ENCODE measurements at places on chromosomes 11 and 22.
A peak's percentile ranks its signal among the peaks of the same experiment; 100 is the strongest.

DNA sequence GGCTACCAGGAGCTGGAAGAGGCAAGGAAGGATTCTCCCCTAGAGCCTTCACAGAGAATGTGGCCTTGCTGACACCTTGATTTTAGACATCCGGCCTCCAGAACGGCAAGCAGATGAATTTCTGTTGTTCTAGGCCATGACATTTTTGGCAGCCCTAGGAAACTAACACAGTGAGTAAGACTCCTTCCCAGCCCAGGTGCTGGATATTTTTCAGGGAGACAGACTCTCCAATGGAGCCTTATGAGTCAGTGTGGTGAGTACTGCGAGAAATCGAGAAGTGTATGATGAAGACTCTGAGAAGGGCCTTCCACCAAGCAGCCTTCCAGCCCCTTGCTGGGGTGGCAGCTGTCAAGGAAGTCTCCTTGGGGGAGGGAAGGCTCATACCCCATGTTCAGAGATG lies 114.4 kb downstream of the OSBP2 start:
- DNase-seq: no peak

GRCh38 chr11:15119826-15120225 lies 5.1 kb downstream of the INSC start:
- DNase-seq: no peak

DNA sequence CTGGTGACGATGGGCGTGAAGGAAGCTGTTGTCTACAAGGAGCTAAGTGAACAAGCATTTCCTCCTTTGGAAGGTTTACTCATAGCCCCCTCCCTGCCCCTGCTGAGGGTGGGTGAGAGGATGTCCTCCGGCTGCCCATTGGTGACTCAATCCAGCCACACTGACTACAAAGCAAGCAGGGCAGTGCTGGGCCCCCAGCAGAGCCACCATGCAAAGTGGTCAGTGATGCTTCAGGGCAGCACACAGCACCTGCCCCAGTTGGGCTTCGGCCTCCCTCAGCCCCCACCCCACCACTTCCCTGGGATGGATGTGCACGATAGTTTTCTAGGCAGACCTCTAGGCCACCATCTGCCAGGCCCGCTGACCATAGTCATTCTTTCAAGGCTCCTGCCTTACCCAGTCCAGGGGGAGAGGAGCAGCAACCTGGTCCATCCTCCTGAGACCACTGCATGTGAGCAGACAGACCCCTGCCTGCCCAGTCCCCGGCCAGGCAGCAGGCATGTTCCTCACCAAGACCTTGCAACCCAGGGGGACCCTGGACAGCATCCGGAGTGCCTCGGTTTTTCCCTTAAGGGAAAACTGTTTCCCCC lies 125.1 kb downstream of the BCR start:
- no peak for DNase-seq

DNA sequence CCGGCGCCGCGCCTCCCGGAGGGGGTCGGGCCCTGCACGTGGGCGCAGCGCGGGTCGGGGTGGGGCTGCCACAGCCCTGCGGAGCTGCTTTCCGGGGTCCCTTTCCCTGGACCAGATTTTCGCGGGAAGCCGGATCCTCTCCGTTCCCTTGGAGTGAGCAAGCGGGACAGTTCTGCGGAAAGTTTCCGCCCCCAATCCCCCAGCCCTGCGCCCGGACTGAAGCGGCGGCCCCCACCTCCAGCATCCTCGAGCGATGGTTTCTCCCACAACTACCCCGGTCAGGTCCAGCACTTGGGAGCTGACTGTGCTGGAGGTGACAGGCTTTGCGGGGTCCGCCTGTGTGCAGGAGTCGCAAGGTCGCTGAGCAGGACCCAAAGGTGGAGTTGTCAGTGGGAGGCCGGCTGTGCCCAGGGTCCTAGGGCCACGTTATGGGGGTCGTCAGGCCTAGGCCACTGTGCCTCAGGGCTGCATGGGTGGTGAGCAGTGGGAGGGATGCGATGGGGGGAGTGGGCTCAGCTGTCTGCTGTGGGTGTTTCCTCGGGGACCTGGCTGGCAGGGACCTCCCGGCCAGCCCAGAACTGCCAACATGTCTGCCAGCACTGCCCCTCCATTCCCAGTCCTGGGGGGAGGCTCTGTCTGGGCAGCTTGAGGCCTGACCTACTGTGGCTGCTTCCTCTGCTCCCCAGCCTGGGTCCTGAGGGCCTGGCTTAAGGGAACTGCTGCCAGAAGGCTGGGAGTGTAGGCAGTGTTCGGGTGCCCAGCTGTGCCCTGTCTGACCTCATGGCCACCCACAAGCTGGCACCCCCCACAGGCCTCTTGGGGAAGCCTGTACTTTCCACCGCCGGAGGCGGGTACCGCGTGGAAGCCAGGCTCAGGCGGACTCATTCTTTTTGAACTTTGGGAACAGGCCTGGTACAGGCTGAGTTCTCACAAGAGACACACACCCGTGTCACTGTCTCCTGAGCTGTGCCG lies 726 bp downstream of the ST3GAL4 start:
- no peak for DNase-seq

- peak; percentile 83 for DNase-seq
Measured at GRCh38 chr22:19932367-19933206, 9.0 kb upstream of the COMT start.

- DNase-seq: no peak
Measured at GRCh38 chr11:66011785-66012303, at the start of gene CST6. TSS of gene CST6 (plus strand) at chr11:66012008. CDS start at chr11:66012045, 37 bp downstream.

GRCh38 chr22:49214976-49215375 lies 612.7 kb downstream of the BRD1 start:
- no peak for DNase-seq

DNA sequence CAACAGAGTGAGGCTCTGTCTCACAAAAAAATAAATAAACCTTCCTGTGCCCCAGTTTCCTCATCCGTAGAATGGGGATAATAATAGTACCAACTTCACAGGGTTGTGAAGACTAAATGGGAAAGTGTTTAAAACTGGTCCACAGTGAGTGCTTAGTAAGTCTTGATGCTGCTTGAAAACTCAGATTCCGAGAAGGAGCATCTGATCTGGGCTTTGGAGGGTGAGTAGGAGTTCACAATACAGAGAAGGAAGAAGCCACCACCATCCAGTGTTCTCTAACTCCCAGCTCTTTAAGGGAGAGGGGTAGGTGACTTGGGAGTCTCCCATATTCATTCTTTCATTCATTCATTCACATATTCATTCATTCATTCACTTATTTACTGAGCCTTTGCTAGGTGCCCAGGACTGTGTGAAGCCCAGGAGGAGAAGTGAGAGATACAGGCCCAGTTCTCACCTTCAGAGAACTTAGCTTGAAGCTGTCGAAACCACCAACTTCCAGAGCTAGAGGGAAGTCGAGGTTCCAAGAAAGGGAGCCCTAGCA lies 17.7 kb downstream of the CYTH4 start:
- no peak for DNase-seq

- no peak for DNase-seq
Measured at GRCh38 chr11:26243426-26243825, 88.5 kb upstream of the ANO3 start.

DNA sequence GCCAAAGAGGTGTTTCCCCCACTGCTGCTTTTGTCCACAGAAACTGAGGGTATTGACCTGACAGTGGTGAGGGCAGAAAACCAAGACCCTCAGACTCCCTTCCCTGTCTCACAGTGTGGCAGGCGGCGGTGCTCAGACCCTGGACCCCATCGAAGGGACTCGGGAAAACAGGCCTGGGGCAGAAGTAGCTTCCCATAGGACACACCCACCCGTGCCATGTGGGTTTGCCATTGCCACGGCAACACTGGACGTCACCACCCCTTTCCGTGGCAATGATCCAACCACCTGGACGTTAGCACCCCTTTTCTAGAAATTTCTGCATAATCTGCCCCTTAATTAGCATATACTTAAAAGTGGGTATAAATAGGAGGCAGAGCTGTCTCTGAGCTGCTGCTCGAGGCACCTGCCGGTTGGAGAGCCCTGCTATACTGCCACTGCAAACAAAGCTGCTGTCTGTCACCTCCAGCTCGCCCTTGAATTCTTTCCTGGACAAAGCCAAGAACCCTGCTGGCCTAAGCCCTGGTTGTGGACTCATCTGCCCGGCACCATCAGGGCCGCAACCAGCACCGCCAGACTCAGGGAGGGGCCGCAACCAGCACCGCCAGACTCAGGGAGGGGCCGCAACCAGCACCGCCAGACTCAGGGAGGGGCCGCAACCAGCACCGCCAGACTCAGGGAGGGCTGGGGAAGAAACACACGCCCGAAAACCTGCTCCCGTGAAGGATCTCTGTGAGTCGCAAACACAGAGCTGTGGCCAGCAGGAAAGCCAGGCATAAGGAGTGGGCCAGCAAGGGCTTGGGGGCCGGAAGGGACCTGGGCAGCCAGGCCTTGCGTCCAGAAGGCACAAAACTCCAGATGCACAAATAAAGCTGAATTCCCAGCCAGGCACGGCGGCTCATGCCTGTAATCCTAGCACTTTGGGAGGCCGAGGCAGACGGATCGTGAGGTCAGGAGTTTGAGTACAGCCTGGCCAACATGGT lies 10.4 kb downstream of the MLC1 start:
- no peak for DNase-seq

DNA sequence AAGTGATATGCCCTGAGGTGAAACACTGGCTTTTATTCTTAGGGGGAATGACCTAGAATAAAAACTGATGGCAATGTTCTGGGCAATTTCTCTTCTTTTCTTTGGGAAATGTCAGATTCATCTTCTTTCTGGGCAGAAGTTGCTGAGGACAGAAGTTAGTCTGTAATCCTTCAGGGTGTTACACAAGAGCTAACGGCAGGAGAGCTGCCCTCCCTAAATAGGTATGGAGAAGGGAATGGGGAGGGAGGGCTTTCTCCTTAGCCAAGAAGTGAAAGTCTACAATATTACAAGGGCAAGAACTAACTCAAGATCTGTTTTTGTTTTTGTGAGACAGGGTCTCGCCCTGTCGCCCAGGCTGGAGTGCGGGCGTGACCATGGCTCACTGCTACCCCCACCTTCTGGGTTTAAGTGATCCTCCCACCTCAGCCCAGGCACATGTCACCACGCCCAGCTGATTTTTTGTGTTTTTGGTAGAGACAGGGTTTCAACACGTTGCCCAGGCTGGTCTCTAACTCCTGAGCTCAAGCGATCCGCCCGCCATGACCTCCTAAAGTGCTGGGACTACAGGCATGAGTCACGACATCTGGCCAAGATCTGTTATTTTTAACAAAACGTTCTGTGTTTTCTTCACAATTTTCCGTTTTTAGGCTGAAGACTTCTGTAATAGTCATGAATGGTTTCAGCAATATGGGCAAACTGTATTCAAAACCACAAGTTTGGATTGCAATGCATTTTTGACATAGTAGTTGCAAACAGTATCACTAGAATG lies 7.2 kb downstream of the PIWIL4 start:
- DNase-seq: no peak

GRCh38 chr22:38513063-38513462 lies 7.0 kb upstream of the DDX17 start:
- no peak for DNase-seq

DNA sequence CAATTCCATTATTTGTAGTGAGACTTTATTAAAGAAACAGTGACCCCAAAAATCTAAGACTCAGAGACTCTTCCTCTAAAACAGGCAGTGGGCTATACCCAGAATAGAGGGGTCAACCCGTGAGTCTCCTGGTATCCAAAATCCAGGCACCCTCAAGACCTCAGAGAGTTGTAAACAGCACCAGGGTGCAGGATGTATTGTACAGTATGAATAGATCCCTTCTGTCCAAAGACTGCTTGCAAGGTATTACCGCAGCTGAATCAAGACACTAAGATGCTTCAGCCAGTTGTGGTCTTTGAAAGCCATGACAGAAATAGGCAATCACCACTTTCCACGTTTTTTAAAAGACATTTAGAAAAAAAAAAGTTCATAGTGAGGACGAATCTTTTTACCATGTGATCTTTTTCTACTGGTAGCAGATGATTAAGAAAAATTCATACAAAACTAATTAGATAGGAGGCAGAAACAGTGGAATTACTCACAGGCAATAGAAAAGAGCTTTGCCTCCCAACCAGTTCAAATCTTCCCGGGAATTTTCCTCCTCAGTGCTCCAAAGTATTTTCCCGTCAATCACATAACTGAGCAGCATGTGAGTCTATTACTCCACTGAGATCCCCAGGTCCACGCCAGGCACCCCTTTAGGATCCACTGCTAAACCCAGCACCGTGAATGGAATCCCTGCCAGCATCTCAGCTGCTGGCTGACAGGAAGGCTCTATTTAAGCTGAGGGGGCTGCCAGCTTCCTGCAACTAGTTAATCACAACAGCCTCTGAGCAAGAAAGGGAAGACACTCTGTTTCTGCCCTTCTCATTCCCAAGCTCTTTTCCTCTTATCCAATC lies 113.1 kb downstream of the ETS1 start:
- no peak for DNase-seq

- DNase-seq: no peak
Measured at GRCh38 chr11:95147364-95147905, 57.8 kb downstream of the ENDOD1 start.

- no peak for DNase-seq
Measured at GRCh38 chr11:10529279-10529678, 11.7 kb downstream of the RNF141 start.

- no peak for DNase-seq
Measured at GRCh38 chr22:19046719-19047609, 75.2 kb downstream of the DGCR2 start.

GRCh38 chr11:37710031-37710430 lies 1112.0 kb upstream of the RAG2 start:
- no peak for DNase-seq

- no peak for DNase-seq
Measured at GRCh38 chr11:13073119-13073981, 64.2 kb downstream of the RASSF10 start.

GRCh38 chr11:128448981-128449713 lies 138.2 kb downstream of the ETS1 start:
- DNase-seq: no peak

GRCh38 chr11:70742553-70743291 lies 344.4 kb downstream of the CTTN start:
- no peak for DNase-seq

- DNase-seq: no peak
Measured at GRCh38 chr11:45449036-45449601, 163.0 kb upstream of the SYT13 start.

- DNase-seq: no peak
Measured at GRCh38 chr11:7506243-7506642, 7.6 kb upstream of the PPFIBP2 start.

DNA sequence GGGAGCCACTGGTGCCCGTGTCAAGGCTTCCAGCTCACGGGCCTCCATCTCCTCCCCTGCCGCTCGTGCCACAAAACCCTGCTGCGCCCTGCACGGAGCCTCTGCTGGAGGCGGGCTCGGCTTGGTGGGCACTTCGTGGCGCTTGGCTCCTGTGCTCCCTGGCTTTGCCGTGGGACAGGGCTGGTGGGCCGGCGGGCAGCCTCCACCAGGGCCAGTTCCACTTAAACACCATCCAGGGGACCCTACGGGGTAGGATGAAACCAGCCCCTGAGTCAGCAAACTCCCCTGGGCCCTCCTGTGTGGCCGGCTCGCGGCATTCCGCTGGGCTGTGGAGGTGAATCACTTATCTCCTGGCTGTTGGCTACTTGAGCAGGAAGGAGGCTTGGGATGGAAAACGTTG lies 1304.6 kb downstream of the BRD1 start:
- DNase-seq: no peak
